ENCODE measurements at places on chromosomes 2 and 18. TPM values are rescaled to one million over a fixed set of nuclear protein-coding genes. Genes with fewer than 3 reads are reported as not detected.

DNA sequence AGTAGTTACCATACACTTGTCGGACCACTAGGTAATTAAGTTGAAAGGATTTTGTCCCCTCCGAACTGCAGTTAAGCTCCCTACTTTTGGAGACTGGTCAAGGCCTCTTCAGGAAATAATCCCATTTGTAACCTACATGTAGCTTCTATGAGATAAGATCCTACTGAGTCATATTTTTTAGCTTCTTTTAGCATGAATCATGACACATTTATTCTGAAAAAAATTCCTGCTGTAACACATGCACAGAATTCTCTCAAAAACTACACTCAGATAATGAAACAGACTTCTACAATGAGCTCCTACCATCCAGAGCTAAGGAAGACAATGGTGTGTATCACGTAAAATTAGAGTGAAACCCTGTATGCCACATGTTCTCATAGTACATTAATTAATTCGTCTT, 100.7 kb upstream of the CCDC195 start:
- DNase-seq: no peak

GAREM1 gene
- 0.10 TPM for total RNA-seq

GRCh38 chr2:164052006-164052405, 316.2 kb upstream of the FIGN start:
- no peak for DNase-seq

SPHKAP gene
- not detected for total RNA-seq

GRCh38 chr18:32698153-32698552, 74.7 kb downstream of the KLHL14 start:
- DNase-seq: no peak

GRCh38 chr2:182650704-182651103, 65.4 kb upstream of the DNAJC10 start:
- DNase-seq: no peak

- no peak for DNase-seq
Measured at GRCh38 chr2:101052147-101052546, 50.1 kb downstream of the RPL31 start.

GRCh38 chr2:85597241-85597640, 1.7 kb downstream of the RNF181 start:
- no peak for DNase-seq

DSEL gene
- total RNA-seq: 1.1 TPM

- DNase-seq: no peak
Measured at GRCh38 chr2:19543663-19544383, 185.4 kb upstream of the OSR1 start.

GRCh38 chr2:72129681-72130340, 17.9 kb downstream of the CYP26B1 start:
- DNase-seq: no peak

- no peak for DNase-seq
Measured at GRCh38 chr18:79708412-79708811, 28.8 kb downstream of the CTDP1 start.

DNA sequence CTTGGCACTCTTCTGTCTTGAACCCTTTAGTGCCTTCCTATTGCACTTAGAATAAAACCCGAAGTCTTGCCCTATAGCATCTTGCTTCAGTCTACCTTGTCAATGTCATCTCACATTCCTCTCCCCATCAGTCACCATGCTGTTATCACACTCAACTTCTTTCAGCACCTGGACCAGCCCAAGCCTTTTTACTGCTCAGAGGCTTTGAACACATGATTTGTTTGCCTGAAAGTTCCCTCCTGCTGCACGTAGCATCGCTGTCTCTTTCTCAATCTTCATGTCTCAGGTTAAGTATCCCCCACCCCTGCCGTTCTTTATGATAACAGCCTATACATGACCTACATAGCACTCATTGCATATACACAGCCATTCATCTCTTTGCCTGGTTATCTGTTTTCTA, 41.3 kb upstream of the LGALSL start:
- no peak for DNase-seq

- no peak for DNase-seq
Measured at GRCh38 chr2:164824872-164825271, 16.8 kb downstream of the COBLL1 start.

DNA sequence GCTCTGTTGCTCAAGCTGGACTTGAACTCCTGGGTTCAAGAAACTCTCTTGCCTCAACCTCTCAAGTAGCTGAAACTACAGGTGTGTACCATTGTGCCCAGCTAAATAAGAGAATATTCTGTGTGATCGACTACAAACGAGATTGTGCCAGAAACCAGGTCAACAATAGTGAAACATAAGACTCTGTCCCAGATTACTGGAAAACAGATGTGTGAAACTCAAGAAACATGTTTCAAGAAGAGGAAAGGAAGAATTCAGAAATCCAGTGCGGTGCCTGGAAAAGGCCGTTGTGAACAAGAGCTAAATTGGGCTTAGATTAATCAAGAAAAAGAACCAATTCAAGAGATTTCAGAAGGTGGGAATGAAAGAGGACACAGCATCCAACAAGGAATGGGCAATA, 23.4 kb upstream of the STAT1 start:
- DNase-seq: no peak

GRCh38 chr2:213980883-213981282, 430.0 kb upstream of the VWC2L start:
- DNase-seq: no peak

GRCh38 chr2:162710287-162710890, 128.2 kb downstream of the KCNH7 start:
- no peak for DNase-seq

REG1A gene
- not detected for total RNA-seq

FNDC4 gene
- not detected for total RNA-seq

DNA sequence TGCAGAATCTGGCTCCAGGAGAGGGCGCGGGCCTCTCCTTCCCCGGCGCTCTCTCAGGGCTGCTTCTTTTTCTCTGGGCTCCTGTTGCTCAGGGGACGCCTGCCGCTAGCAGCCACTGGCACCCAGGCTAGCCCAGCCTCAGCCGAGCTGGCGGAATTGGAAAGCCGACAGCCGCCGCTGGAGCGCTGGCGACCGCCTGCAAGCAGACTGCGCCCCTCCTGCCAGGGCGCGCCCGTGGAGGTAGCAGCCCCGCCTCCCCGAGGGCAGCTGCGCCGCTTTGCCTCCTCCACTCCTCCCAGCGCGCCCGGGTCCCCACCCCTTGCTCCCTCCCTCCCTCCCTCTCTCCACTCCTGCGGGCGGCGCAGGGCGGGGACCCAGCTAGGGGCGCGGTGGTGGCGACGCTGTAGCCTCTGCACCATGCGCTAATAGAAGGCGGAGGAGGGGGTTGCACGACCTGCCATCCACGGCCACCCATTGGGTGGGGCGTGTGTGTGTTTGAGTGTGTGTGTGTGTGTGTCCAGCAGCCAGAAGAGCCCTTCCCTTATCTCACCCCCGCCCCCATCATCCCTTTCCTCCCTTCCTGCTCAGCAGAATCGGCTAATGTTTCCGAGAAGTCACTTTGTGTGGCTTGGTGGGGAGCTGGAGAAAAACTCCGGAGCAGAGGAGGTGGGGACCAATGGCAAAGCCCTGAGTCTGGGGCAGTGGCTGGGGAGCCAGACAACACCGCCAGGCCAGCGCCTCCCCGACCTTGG, at the start of gene SCN9A:
TSS of gene SCN9A (minus strand) at position 209 of the 752 bp plus-strand sequence. CDS start 64,188 bp downstream, outside the sequence.
- DNase-seq: no peak

- DNase-seq: no peak
Measured at GRCh38 chr2:212416086-212416485, 122.5 kb downstream of the ERBB4 start.

DNA sequence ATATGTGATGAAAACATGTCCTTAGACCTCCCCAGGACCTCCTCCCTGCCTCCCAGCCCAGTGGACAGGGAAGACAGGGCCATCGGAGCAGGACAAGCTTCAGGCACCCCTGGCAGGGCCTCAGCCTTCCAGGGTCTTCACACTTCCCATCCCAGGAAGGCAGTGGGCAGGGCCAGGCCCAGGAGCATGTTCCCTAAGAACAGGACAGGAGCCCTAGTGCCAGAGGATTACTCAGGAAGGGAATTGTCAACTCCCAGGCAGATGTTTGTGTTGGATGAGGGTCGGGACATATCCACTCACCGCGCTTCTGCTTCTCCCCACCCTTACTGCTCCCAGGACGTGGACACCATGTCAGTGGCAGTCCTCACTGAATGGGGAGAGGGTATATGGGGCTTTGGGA, 138.9 kb downstream of the TNS1 start:
- DNase-seq: no peak

FAM110C gene
- 0.26 TPM for total RNA-seq

DNA sequence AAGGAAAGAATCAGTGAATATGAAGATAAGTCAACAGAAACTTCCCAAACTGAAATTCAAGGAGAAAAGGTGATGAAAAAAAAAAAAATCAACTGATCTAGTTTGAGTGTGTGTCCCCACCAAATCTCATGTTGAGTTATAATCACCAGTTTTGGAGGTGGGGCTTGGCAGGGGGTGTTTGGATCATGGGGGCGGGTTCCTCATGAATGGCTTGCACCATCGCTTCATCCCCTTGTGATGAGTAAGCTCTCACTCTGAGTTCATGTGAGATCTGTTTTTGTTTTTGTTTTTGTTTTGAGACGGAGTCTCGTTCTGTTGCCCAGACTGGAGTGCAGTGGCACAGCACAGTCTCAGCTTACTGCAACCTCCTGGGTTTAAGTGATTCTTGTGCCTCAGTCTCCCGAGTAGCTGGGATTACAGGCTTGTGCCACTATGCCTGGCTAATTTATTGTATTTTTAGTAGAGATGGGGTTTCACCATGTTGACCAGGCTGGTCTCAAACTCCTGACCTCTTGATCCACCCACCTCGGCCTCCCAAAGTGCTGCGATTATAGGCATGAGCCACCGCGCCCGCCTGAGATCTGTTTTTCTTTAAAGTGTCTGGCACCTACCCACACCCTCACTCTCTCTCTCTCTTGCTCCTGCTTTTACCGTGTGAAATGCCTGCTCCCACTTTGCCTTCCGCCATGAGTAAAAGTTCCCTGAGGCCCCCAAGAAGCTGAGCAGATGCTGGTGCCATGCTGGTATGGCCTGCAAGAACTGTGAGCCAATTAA, 4.0 kb upstream of the SLC66A2 start:
- no peak for DNase-seq
